ENCODE measurements at places on chromosomes 5 and 9.

DNA sequence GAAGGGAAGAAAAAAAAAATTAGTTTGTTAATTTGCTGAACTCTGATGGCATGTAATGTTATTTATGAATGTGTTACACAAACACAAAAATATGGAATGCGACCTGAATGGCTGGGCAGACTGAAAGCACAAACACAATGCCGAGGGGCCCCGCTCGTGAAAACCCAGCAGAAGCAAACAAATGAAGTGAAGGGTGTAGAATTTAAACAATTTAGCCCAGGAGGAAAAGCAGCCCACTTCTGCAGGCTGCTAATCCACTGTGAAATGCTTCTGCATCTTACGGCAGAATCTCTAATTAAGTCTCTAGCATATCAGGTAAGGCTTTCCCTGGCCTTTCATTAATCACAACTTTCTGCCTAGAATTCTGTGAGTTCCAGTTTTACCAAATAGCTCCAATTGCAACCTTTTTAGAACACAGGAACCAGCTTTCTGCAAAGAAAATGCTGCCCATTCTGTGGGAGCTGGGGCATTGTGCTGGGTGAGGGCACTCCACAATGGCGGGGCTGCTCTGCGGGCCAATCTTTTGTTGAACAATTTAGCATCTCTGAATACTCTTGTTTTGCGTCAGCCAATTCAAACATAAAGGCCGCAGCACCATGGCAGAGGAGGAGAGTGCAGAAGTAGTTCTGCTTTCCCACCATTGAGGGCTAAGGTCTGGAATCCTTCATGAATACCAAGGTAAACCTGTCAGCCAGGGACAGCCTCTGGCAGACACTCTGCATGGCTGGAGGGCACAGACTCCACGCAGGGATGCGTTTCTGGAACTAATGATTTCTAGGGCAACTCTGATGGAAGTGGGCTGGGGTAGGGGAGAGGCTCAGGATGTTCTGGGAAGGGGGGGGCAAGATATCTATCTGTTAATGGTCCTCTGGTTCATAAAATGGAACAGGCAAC, 66.4 kb downstream of the PTCH1 start:
- no peak for DNase-seq

- DNase-seq = no peak
These were observed 1009.5 kb upstream of the WWC1 start for GRCh38 chr5:167281925-167282324.

DNA sequence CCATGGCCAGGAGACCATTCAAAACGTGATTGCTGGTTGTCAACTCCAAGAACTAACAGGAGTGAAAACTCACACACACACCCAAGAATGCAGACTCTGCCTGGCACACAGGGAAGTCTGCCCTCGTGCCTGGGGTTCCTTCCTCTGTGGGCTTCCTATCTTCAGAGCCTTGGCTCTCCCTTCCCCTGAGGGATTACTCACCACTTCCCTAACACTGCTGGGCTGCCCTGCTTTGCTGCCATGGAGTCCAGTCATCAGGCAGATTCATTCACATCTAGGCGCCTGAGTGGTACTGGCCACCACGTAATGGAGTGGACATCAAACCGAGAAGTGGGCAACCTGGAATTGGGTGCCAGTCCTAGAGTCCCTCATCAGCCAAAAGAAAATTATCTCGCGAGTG, 76.4 kb upstream of the PRSS3 start:
- peak; percentile 86 for DNase-seq

GRCh38 chr9:98101416-98101815, 17.6 kb downstream of the TRIM14 start:
- DNase-seq = no peak

GRCh38 chr5:1279443-1280151, 15.3 kb downstream of the TERT start:
- DNase-seq = peak; percentile 86

DNA sequence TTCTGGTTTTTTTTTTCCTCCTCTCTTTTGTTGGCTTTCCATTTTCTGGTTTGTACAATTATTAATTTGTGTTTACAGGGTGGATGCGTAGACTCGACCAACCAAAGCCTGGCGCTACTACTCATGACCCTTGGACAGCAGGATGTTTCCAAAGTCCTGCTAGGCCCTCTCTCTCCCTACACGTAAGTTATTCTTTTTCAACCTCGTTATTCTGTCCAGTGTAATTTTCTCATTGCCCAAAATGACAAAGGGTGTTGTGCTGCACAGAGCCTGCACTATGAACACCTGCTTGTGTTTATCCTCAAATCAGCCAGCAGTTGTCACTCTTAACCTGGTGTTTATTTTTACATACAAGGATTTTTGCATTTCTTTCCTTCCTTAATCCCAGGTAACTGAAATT, 56.6 kb downstream of the RCL1 start:
- no peak for DNase-seq

DNA sequence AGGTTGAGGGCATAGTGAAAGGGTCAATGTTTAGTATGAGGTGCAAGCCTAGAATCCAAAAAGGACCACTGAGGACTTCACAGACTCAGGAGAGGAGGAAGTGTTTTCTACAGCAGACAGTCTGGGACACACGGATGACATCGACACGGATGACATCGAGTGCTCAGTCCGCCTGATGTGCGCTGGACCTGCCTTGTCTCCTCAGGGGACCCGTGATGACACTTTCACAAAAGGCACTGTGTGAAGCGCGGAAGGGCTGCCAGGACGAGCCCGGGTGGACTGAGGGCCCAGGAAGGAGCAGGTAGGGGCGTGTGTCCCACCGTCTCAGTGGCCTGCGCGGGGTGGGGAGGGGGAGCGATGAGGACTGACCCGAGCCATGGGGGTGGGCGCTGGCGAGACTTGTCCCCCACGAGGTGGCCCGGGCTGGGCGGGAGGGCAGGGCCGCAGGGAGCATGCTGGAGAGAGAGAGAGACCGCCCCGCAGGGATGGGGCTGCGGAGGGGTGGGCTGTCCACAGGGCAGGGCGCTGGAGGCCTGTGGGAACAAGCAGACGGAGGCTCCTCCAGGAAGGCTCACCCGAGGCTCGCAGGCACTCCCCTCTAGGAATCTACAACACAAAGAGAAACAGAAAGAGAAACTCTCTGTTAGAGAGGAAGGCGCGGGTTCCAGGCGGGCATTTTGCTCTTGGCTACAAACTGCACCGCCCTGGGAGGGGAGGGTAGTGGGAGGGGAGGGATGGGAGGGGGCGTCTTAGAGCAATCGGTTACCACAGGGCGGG, 54.9 kb downstream of the USP20 start:
- DNase-seq = no peak

GRCh38 chr5:117551236-117551635, 976.6 kb upstream of the SEMA6A start:
- no peak for DNase-seq

Data from osteoblast (primary cell).